Activated CD4-positive, alpha-beta T cell treated with anti-CD3 and anti-CD28 coated beads, Interleukin-2, amount 50 U/mL, for 1 hour (primary cell): ENCODE measurements at places on chromosomes 11 and 22.

DNA sequence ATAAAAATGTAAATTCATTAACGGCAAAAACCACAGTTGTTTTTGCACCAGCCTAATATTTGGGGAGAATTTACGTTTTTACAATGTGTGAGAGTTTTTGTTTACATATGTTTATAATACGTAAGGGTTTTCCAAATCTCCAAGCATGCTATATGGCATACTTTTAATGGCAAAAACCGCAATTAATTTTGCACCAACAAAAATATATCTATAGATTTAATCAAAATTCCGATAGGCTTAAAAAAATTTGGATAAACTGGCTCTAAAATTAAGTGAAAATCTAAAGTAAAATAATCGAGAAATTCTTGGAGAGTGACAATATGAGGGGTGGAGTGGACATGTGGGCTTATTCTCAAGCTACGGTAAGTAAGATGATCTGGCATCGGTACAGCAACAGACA is 22.8 kb downstream of the KRTAP5-6 start:
- DNase-seq = no peak

DNA sequence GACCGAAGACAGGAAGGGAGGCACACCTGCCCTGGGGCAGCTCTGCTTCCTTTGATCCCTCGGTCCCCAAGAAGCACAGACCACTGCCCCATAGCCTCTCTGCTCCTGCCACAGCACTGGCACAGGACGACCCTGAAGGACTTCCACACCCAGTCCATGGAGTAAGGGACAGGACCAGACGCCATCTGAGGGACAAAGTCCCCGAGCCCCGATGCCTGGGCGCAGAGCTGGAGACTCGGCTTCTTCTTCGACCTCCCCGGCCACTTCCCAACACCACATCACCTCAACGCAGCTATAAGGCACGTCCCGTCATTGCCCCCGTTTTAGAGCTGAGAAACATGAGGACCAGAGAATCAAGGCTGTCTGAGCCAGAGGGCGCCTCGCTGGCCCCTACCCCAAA is 310.5 kb downstream of the BRD1 start:
- DNase-seq = no peak

DNA sequence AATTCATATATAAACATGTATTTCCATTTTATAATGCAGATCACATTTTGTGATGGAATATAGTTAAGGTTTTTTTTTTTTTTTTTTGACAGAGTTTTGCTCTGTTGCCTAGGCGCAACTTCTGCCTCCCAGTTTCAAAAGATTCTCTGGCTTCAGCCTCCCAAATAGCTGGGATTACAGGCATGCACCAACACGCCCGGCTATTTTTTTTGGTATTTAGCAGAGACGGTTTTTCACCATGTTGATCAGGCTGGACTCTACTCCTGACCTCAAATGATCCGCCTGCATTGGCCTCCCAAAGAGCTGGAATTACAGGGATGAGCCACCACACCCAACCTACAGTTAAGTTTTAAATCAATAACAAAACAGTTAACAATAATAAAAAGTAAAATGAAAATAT is 18.8 kb downstream of the XKR3 start:
- DNase-seq = no peak

DNA sequence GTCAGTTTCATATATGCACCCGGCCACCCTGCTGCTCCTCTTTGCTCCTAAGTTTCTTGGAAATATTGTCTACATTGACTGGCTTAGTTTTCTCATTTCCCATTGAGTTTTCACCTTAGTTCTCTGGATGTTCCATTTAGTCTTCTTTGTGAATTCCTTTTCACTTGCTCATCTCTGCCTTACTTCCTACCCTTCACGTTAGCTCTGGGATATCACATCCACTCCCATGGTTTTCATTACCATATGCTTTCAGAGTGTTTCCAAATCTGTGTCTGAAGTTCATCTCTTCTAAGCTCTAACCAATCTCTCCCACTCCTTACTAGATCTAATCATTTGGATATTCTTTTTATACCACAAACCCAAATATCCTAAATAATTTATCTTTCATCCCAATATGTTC is 226.4 kb downstream of the FAM76B start:
- no peak for DNase-seq

DNA sequence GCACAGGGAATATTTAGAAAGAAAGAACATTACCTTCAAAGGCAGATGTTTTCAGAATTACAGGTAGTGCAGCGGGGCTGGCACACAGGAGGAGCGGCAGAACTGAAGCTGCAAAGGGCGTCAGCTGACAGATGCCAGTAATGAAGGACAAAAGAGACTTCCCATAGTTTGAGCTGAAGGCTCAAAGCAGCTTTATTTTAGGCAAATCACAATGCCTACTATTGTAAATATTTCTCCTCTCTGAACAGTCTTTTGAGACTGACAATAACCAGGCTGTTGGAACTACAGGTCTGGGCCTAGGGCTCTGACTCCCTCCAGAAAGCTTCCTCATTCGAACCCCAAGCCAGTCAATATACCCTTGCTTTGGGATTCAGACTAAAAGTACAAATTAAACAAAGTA is 256.9 kb upstream of the NARS2 start:
- no peak for DNase-seq

DNA sequence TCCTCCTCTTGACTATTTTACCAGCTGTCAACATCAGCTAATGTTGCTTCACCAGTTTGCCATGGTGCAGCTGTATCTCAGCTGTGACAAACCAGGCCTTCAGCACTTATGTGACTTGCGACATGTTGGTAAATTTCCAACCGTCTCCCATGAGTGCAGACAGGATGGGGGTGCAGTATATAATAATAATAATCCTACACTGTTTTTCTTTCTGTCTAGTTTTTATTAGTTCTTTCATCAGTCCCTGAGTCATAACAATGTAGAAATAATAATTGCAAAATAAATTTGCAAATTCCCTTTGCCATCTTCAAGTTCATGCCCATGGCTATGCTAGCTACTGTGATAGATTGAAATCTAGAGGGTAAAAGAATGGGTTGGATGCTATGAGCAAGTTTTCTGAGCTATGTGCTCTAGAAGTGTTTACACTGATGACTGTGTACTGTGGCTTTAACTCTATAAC is 4.9 kb downstream of the MMP13 start:
- DNase-seq = no peak

GRCh38 chr11:12831471-12832202 is 157.4 kb downstream of the TEAD1 start:
- DNase-seq = no peak

GRCh38 chr22:48724899-48725298 is 1102.8 kb downstream of the BRD1 start:
- no peak for DNase-seq

- no peak for DNase-seq
Observed at GRCh38 chr11:469684-470560, 19.8 kb downstream of the PTDSS2 start.

- DNase-seq = no peak
Observed at GRCh38 chr11:126720539-126721235, 279.9 kb downstream of the KIRREL3 start.

DNA sequence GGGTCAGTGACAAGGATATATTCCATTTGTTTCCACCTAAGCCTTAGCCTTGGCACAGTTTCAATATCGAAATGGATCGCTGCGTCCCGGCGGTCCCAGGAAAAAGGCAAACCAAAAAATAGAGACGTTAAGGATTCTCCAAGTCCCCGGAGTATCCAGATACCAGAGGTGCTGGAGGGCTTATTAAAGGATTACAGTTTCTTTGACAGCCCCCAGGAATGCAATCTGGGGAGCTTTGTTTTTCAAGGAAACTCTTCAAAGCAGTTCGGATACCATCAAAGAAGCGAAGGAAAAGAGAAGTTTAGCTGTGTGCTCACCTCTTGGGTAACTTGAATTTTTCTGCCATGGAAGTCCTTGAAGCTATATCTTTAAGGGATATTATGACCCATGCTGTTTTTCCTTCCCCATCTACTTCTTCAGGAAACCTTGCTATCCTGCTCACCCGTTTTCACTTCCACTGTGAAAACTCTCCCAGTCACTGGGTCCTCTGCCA is 600 bp upstream of the GPR83 start:
- DNase-seq = no peak

DNA sequence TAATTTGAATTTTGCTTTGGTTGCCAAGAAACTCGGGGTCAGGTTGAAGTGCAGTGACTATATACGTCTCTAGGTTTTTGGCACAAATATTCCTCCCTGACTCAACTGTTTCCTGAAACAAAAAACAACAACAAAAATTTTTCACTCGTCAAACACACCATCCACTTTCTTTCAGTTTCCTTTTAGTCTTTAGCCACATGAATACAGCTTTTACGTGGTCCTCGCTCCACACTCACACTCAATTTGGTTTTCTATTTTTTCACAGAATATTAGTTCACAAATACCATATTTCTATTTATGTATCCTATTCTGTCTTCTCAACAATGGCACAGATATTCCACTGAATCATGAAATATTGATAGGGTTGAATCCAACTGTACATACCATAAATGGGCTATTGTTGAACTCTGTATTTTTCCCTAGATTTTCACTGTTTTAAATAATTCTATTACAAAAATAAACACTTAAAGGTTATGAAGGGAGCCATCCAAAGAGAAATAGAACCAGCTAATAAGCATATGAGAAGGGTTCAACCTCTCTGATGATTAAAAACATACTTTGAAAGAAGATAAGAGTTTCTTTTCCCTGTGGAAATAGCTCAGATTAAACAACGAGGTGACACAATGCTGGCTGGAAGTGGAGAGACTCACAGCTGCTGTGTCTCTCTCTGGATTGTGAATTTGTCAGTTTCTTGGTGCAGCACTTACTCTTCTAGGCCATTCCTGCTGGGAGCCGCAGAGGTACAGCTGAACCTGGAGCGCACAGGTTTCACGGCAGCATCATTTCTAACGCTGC is 5.1 kb upstream of the FBLN1 start:
- DNase-seq = no peak

DNA sequence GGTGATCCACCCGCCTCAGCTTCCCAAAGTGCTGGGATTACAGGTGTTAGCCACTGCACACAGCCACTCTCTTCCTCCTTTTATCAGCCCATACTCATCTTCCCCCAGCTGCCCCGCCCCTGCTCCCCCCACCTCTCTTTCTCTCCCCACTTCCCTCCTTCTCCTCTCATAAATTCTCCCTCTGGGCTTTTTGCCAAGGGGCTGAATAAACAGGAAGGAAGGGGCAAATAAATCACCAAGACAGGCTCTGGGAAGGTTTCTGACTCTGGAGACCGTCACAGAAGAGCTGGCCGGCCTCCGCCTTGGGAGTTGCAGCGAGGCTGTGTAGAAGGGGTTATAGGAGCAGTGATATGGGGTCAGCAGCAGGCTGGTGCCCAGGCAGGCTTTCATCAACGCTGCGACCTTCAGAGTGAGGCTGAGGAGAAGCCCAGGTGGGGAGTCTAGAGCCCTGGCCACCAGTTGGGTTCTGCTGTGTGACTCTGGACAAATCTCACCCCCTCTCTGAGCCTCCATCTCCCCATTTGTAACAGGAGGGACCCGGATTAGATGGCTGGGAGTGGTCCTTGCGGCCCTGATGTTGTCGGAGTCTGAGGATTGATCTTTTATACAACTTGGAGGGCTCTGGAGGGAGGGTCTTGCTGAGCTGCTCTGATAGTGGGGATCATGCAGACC is 62.6 kb upstream of the RASD2 start:
- no peak for DNase-seq

DNA sequence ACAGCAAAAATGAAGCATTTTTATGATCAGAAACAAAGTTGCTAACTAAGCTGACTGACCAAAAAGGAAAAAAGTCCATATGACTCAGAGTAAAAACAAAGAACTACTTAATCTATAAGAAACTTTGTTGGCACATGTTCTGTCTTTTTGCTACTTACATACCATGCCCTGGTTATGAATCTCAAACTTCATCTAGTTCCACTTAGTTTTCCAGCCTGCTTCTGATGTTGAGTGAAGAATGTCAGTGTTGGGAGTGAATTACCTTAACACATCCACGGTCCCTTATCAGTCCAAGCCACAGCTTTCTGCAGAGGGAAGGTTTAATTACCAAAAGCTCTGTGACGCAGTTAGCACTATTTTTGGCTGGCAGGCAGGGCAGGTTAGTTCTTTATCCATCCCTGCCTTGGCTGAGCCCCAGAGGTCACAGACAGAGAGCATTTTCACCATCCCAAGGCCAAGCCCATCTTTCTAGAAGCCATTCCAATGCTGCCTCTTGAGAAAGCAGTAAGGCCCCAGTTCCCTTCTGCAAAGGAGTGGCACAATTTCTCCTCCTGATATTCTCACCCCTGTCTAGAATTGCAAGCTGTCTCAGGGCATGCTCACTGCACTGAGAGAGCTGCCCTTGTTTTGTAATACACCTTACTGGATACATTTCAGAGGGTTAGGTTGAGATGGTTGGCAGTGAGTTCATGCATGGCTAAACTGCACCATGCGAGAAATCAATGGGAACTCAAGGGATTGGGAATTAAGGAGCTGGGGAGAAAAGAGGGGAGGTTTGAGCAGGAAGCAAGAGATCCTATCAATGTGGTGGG is 67.1 kb downstream of the SLC1A2 start:
- no peak for DNase-seq

DNA sequence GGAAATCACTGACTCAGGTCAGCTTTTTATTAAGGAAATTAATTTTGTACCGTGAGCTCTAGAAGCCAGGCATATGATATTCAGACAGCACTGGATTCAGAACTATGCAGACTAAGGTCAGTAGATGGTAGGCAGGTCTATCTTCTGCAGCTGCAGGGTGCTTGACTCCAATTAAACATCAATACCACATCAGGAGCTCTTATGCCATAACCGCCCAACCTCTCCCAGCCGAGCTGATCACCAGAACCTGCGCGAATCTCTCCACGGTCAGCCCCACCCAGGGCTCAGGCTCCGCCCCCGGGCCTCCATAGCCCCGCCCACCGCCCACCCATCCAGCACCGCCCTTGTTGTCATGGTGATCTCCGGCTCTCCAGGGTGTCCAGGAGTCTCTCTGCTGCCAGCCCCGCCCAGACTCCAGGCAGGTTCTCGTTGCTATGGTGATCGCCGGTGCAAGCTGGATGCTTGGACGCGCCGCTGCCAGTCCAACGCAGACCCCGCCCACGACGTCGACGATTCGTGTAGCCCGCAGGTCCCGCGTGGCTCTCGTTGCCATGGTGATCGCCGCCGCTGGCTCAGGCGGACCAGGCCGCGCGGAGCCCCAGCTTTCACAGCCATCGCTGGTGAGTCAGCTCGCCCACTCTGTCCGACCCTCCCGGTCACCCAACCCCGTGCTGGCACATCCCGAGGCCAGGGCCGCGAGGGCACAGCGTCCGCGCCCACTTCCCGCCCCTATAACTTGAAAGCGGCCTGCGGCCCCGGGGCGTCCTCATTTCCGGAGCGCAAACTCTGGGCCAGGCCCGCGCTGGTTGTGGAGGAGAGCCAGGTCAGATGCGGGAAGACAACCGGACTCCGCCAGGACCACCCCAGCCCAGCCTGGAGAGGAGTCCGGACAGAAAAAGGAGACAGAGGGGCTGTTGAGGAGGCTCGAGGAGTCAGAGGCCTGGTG is at the start of gene RAB36:
Gene RAB36 (plus strand): TSS at position 546 of the 946 bp plus-strand sequence. CDS start 1,140 bp downstream, outside the sequence.
- DNase-seq = peak; percentile 95

- DNase-seq = no peak
Observed at GRCh38 chr11:86106916-86107315, 38.0 kb upstream of the PICALM start.
